Activated CD4-positive, alpha-beta T cell treated with anti-CD3 and anti-CD28 coated beads, Interleukin-2, amount 50 U/mL, for 1 hour (primary cell): ENCODE measurements at places on chromosomes 12 and 14.

- DNase-seq = no peak
These were observed 108.4 kb downstream of the MON2 start for GRCh38 chr12:62575036-62575435.

DNA sequence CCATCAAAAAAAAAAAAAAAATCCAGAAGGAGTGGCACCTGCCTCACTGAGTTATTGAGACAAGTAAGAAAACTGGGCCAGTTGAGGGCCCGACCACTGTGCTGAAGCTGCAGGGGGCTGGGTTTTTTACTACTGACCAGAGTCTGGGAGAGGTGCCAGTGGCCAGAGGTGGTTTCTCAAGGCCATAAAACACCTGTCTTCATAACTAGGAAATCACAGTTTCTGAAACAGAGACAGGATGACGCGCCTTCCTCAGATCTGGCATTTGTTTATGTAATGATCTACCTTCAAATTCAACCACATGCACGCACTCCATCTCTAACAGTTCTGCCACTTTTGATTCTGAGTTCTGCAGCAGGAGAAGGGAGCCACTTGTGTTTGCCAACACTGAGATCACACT is 12.7 kb downstream of the TSPAN11 start:
- no peak for DNase-seq

DNA sequence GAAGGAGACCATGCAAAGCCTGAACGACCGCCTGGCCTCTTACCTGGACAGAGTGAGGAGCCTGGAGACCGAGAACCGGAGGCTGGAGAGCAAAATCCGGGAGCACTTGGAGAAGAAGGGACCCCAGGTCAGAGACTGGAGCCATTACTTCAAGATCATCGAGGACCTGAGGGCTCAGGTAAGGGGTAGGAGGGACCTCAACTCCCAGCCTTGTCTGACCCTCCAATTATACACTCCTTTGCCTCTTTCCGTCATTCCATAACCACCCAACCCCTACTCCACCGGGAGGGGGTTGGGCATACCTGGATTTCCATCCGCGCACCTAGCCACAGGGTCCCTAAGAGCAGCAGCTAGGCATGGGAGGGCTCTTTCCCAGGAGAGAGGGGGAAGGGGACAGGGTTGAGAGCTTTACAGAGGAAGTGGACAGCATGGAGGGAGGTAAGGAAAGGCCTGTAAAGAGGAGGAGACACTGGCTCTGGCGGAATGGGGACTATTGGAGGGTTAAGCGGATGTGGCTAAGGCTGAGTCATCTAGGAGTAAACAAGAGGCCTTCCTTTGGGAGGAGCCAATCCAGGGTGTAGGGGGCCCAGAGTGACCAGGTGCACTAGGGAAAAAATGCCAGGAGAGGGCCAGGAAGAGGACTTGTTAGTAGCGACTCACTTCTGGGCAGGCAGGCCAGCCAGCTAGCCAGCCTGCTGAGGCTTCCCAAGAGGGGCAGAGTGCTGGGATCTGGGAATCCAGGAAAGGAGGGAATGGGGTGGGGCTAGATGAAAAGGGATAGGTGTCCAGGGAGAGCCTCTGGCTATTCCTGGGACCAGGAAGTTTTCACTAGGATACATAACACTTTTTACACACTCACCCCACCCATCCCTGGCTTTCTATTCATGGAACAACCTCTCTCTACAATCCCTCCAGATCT is 754 bp downstream of the KRT18 start:
- DNase-seq = no peak

DNA sequence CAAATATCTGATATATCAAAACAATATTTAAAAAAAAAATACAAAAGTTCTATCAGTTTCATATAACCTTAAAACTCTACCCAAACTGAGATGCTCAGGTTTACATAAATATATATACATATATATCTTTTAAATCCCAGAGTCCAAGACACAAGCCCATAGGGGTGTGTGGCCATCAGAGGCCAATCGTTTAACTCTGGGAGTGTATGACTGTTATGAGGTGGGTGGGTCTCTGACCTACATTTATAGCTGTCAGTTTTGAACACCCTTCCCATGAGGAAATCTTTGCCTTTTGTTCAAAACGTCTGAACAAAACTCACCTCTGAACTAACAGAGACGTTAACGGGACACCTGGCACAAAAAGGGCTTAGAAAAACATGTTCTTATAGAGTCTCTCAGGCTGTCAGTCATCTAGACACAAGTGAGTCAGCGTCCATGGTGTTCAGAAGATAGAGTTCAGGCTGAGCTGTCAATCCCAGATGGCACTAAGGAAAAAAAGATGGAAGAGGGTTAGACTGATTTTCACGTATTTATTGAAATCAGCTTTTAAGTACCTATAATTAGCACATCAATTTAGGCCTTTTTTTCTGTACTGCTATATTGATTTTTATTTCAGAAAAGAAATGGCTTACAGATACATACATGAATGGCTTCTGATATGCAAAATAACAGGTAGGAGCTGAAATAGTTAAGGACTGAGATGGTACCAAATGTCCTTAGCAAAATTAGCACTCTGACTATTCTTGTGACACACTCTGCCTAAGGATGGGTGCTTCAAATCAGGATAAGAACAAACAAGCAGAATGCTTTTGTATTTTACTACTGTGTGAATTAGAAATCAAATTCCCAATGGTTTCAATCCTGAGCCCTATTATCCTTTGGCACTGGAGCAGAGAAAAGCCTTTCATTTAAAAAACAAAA is 29.2 kb downstream of the HIGD1C start:
- no peak for DNase-seq

GRCh38 chr14:74949859-74950573 is 5.4 kb downstream of the PGF start:
- DNase-seq = no peak

GRCh38 chr12:121159467-121160307 is 27.0 kb downstream of the P2RX7 start:
- no peak for DNase-seq

DNA sequence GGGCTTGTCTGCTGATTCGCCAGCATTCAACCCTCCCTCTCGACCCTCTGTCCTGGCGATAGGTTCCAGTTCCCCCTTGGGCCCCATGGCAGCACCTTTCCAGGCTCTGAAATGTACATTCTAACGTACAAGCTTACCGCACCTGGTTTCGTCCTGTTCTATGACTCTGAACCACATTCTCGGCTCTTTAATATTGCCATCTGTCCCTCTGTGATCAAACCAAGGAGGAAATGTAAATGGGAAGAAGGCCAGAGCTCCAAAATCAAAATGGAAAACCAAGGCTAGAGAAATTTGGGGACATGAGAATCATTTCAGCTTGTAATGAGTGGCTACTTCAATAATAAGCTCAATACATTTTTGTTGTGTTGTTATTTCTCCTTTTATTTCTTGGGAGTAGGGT is 117.2 kb downstream of the TTC7B start:
- no peak for DNase-seq

DNA sequence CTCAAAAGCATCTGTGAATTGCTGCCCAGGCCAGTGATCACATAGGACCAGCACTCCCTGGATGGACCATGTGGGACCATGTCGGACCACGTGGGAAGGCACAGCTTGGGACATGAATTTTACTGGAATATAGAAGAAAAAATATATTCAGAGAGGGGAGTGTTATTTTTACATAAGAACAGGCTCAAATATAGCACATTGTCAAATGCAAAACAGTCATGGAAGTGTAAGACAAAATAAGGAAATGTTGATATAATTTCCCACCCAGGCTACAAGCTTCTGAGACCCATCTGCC is 68.3 kb downstream of the CMKLR1 start:
- no peak for DNase-seq

DNA sequence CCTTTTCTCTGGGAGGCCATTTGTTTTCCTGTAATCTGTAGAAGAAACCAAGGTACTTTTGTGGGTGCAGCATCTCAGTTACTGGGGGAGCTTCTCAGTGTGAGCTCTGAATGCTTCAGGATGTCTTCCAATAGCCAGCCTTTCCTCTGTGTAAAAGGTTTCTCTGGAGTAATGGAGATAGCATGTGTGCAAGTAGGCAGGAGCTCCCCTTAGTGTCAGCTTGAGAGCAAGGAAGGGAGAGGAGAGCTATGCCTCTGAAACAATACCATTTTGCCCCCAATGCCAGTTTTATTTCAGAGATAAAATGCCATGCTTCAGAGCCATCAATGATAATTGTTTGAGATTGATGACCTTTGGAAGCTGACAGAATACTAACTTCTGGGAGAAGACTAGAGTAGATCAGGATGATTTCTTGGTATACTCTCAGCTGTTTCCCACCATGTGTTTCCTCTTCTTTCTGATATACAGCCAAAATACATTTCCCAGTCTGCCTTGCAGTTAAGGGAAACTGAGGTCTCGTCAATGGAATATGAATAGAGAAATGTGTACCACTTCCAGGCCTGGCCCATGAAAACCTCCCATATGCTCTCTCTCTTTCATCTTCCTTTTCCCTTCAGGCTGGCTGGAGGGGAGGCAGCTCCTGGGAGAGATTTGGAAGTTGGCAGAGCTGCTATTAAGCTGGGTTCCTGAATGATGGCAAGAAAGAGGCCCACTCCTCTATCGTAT is 125.7 kb downstream of the CRADD start:
- DNase-seq = no peak

DNA sequence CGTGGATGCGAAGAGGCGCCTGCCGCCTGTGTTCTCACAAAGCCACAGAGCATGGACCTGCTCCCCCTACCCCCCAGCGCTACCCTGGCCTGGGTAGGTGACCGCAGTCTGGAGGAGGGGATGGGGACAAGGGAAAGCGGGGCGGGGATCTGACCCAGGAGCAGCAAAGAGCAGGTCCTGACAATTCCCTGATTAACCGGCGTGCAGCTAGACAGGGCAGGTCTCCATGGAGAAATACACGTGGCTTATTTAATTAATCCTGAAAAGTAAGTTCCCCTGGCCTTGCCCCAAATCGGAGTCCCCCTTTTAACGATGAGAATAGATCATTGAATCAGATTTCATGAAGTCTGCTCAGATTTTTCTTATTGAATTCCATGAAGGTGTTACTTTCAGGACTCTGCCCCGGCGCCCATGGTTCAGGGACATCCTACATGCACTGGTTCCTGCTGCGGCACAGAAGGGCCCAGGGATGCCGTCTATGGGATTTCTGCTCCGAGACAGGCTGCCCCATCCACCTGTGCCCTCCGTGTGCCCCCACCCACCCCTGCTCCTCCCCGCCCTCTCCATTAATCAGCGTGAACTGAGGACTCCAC is 251.0 kb upstream of the SFSWAP start:
- no peak for DNase-seq

GRCh38 chr12:34403706-34404376 is 381.5 kb downstream of the ALG10 start:
- no peak for DNase-seq

GRCh38 chr12:6965026-6965661 is 5.3 kb downstream of the PHB2 start:
- peak; percentile 91 for DNase-seq

- no peak for DNase-seq
These were observed 336.4 kb downstream of the CCER1 start for GRCh38 chr12:90618586-90618985.
